Naive B cell (primary cell): ENCODE measurements at places on chromosomes 2 and 18. TPM values are rescaled to one million over a fixed set of nuclear protein-coding genes. Genes with fewer than 3 reads are reported as not detected.
A peak's percentile ranks its signal among the peaks of the same experiment; 100 is the strongest.

GRCh38 chr2:219002395-219003266 is 9.4 kb upstream of the CRYBA2 start:
- H3K27me3 ChIP-seq, result peaks cover 91% of the 10 kb centered on the region
- H3K36me3 ChIP-seq, result no peaks in the 10 kb centered on the region

DNA sequence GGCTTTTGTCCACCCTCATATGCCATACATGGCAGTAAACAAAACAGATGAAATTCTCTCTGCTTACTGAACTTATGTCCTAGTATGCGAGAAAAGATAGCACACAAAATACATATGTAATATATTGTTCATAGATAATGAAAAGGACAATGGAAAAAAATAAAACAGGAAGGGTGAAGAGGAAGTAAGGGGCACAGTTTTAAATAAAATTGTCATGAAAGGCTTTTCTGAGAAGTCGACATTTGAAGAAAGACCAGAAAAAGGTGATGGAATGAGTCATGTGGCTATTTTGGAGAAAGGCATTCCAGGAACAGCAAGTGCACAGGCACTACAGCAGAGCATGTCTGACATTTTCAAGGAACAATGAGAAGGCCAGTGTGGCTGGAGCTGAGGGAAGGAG is 56.4 kb downstream of the KCNH7 start:
- H3K27ac ChIP-seq, result no peak overlapping the region
- H3K36me3 ChIP-seq, result no peaks in the 10 kb centered on the region
- no peak overlapping the region for H3K4me3 ChIP-seq
- H3K4me1 ChIP-seq, result no peaks in the 10 kb centered on the region

Gene SAG
- polyA plus RNA-seq, result not detected

DNA sequence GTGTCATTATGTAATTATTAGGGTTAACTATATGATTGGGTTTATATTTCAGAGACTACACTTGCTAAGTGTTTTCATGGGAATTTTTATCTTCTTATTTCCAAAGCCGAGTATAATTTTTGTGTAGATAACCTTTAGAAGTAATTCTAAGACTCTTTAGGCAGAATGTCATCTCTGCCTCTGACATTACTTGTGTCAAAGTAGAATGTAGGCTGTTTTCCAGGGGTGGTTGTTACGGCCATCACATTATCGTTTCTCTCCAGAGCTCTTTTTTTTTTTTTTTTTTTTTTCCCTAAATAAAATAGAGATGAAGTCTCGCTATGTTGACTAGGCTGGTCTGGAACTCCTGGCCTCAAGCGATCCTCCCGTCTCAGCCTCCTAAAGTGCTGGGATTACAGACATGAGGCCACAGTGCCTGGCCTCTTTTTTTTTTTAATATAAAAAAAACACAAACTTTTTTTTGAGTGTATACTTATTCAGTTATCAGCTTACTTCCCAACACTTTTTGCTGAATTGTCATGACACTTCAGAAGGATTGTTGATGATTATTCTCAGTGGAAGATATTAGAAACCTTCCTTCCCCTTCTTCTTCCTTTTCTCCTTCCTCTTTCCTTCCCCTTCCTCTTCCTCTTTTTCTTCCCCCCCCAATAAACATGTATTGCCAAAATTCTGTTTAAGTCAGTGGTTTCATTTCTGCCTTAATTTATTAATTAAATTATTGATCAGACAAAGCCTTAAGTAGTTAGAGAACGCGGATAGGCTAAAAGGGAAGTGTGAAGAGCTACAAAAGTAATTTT is 2.3 kb downstream of the PIKFYVE start:
- peak overlapping the region; percentile 67 for H3K27ac ChIP-seq
- H3K36me3 ChIP-seq, result peaks cover 4% of the 10 kb centered on the region
- no peak for DNase-seq
- H3K4me3 ChIP-seq, result peak overlapping the region; percentile 98
- no peaks in the 10 kb centered on the region for H3K27me3 ChIP-seq

DNA sequence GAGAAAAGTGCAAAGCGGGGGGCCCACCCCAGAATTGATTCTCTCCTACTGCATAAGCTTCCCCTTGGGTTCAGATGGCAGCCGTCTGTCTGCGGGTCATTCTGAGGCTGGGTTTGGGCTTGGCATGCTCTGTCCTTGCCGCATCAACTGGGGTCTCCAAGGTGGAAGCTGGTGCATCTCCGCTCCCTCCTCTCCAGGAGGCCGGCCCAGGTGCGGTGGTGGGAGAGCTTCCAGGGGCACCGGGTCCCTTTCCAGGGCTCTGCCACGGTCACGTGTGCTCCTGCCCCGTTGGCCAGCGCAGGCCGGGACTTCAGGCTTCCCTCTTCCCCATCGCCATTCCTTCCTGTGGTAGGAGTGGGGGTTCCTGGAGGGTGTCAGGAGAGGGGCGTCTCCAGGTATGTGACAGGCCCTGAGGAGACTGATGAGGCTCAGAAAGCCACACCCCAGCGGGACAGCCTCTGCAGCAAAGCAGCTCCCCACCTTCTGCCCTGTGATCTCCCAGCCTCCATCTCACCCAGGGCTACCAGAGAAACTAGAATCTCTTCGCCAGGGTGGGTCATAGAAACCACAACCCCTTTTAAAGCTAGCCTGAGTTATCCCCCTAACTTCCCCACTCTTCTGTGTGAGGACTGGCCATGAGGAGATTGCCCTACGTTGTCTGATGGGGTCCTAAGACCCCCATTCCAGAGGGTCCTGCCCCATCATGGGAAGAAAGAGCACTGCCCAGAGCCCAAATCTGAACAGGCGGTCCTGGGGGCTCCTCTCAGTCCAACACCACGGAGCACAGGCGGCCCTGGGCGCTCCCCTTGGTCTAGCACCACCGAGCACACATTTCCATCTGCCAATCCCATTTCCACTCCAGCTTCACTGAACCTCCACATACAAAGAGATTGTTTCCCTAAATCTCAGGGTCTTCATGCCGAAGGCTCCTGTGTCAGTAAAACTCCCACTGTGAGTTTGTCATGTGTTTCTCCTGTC is 76.6 kb downstream of the SLC66A2 start:
- H3K4me3 ChIP-seq, result no peak overlapping the region
- peaks cover 5% of the 10 kb centered on the region for H3K27me3 ChIP-seq
- H3K4me1 ChIP-seq, result no peaks in the 10 kb centered on the region
- no peak for DNase-seq
- no peaks in the 10 kb centered on the region for H3K36me3 ChIP-seq
